Osteocyte (in vitro differentiated cells): ENCODE measurements at places on chromosomes 5 and 9. TPM values are rescaled to one million over a fixed set of nuclear protein-coding genes. Genes with fewer than 3 reads are reported as not detected.

DNA sequence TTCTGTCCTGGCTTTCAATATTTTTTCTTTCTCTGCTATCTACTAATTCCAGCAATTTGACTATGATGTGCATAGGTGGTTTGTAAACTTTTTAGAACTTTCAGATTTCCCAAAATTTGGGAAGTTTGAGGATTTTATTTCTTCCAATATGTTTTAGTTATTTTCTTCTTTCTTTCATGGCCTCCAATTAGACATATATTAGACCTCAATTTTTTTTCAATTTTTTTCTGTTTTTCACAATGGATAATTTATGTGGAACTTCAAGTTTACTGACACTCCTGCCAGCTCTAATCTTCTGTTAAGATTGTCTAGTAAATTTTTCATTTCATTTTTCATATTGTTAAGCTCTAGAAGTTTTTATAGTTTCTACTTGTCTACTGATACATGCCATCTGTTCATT is 163.3 kb downstream of the SAXO1 start:
- peaks cover 13% of the 10 kb centered on the region for H3K27me3 ChIP-seq
- no peaks in the 10 kb centered on the region for H3K4me1 ChIP-seq
- no peak for DNase-seq
- peaks cover 3% of the 10 kb centered on the region for H3K36me3 ChIP-seq
- no peak overlapping the region for H3K27ac ChIP-seq

DNA sequence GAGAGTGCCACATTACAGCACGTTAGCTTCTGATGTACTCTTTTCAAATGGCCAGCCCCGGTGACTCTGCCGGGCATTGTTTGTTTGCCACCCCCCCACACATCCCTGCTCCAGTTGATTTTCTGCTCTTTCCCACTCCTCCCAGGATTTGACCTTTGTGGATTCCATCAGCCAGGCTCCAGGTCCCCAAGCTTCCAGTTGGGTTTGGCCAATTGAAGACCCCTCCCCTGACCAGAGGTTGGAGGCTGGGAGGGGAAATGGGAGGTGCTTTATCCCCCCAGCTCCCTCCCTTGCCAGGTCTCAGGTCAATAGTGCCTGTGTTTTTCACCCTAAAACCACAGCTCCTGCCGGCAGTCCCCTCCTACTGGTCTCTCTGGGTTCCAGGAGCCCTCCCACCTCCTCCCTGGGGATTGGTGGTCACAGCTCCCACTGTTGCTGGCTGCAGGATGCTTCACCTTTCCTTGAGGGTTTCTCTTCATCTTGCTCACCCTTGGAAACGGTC is 34.9 kb downstream of the IRF1 start:
- no peak overlapping the region for H3K4me3 ChIP-seq
- peaks cover 17% of the 10 kb centered on the region for H3K36me3 ChIP-seq
- no peak for DNase-seq
- no peak overlapping the region for H3K27ac ChIP-seq
- H3K27me3 ChIP-seq = no peaks in the 10 kb centered on the region

DNA sequence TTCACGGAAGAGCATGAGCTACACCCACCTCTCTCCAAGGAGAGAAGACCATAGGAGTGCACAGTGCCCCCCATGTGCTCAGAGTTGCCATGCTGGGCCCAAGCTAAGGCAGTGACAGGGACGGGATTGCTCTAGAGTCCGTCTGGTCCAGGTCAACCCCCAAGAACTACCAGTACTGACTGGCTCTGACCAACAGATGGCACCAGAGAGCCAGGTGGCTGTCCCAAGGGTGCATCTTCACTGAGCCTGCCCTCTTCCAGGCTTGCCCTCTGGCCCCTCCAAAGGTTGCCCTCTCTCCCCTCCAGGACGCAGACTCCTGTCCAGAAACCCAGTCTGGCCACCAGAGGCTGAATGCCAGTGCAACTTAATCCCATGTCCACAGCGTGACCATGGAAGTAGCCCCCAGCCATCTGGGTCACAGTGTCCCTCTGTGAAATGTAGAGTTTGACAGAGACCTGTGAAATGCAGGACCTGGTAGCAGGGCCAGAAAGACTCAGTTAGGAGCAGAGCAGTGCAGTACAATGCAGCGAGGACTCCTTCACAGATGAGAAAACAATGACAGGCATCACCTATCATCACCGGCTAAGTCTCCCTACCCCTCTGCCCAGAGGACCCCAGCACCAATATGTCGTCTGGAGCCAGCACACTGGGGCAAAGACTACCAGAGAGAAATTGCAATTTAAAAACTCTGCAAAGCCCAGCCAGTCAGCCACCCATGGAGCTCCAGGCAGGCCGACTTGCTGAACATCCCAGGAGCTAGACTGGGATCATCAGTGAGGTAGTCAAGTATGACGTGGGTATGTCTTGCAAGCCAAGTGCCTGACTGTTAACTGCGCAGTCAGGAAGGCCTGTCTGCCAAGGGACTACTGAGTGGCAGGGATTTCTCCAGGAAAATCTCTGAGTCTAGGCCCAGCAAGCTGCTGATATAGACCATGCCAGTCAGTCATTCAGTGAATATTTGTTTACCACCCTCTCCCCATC is 7.7 kb upstream of the SKP1 start:
- H3K27ac ChIP-seq = no peak overlapping the region
- peak; percentile 89 for DNase-seq
- H3K4me1 ChIP-seq = peaks cover 1% of the 10 kb centered on the region
- no peak overlapping the region for H3K4me3 ChIP-seq
- no peaks in the 10 kb centered on the region for H3K36me3 ChIP-seq
- H3K27me3 ChIP-seq = peaks cover 5% of the 10 kb centered on the region

DNA sequence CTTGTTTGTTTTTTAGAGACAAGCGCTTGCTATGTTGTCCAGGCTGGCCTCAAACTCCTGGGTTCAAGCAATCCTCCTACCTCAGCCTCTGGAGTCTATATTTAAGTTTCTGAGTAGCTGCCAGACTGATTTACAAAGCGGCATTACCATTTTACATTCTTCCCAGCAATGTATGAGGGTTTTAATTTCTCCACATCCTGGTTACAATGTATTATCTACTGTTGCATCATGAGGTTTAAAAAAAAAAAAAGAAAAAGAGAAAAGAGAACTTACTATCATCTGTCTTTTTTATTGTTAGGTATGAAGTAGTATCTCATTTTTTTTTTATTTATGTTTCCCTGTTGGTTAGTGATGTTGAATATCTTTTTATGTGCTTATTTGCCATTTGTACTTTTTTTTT is 18.9 kb upstream of the CLINT1 start:
- H3K36me3 ChIP-seq = no peaks in the 10 kb centered on the region
- peaks cover 7% of the 10 kb centered on the region for H3K27me3 ChIP-seq
- H3K4me1 ChIP-seq = no peaks in the 10 kb centered on the region
- H3K27ac ChIP-seq = no peak overlapping the region
- H3K4me3 ChIP-seq = no peak overlapping the region

- H3K4me3 ChIP-seq = no peak overlapping the region
- H3K27me3 ChIP-seq = no peaks in the 10 kb centered on the region
- H3K27ac ChIP-seq = no peak overlapping the region
- H3K4me1 ChIP-seq = peaks cover 10% of the 10 kb centered on the region
- peaks cover 19% of the 10 kb centered on the region for H3K36me3 ChIP-seq
- no peak for DNase-seq
These were observed 3.4 kb downstream of the BRD3OS start for GRCh38 chr9:134028575-134029247.

- no peaks in the 10 kb centered on the region for H3K36me3 ChIP-seq
- no peaks in the 10 kb centered on the region for H3K4me1 ChIP-seq
- no peak overlapping the region for H3K4me3 ChIP-seq
- DNase-seq = no peak
These were observed 72.9 kb downstream of the BAAT start for GRCh38 chr9:101311758-101312420.

DNA sequence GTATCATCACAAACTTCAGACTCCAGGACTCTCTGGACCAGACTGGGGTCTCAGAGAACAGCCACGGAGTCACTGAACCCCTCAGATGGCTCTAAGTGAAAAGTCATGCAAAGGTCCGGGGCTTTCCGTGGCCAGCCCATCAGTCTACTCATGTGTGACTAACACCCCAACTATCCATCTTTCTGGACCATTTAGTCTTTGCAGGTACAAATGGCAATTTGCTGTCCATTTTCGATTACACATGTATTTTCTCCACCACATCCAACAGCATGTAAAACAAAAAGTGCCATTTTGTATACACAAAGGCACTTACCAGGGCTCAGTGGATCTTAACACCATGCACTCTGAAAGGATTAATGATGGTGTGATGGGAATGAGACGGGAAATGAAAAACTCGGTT is 387.7 kb downstream of the BNC2 start:
- H3K36me3 ChIP-seq = peaks cover 3% of the 10 kb centered on the region
- no peaks in the 10 kb centered on the region for H3K27me3 ChIP-seq
- H3K4me3 ChIP-seq = no peak overlapping the region
- H3K4me1 ChIP-seq = peaks cover 33% of the 10 kb centered on the region
- no peak for DNase-seq

- no peak overlapping the region for H3K27ac ChIP-seq
- H3K4me3 ChIP-seq = no peak overlapping the region
- peaks cover 35% of the 10 kb centered on the region for H3K27me3 ChIP-seq
- no peak for DNase-seq
These were observed 183.6 kb downstream of the GADD45G start for GRCh38 chr9:89788434-89788833.

DNA sequence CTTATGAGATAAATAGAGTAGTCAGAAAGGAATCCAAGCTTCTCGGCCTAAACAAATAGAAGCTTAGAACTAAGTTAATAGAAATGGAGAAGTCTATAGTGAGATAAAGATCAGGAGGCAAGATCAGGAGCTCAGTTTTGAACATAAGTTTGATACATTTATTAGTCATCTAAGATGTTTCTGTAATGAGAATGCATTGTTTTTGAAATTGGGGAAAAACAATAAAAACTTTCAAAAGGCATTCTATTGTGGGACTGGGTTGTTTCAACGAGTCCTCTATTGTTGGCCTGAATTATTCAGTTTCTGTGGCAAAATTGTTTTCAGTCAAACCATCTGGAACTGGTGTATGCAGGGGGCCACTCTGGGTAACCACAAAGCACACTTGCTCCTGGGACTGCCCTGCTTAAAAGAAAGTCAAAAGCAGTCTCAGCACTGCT is 181.0 kb upstream of the CLINT1 start:
- peaks cover under 1% of the 10 kb centered on the region for H3K36me3 ChIP-seq
- peaks cover 9% of the 10 kb centered on the region for H3K27me3 ChIP-seq
- DNase-seq = no peak
- H3K4me3 ChIP-seq = no peak overlapping the region
- no peaks in the 10 kb centered on the region for H3K4me1 ChIP-seq

GRCh38 chr5:40775846-40776657 is 20.3 kb upstream of the TTC33 start:
- peak overlapping the region; percentile 54 for H3K27ac ChIP-seq
- H3K4me1 ChIP-seq = peaks cover 17% of the 10 kb centered on the region
- peaks cover 24% of the 10 kb centered on the region for H3K36me3 ChIP-seq
- no peak for DNase-seq

DNA sequence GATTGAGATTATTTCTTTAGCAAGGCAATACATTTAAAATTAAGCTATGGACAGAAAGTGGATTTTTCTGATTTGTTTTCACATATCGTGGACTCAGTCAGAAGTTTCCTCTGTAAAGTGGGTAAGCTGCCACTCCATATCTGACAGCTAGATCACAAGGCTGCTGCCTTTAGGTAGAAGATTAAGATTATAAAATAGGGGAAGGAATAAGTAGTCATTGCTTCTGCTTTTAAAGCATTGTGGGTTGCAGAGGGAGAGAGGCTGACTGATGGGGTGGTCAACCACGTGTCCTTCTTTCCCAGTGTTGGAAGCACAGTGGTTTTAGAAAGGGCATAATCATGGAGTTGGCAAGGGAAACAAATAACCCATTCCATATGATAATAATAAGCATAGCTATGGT is 74.3 kb upstream of the MOCS2 start:
- H3K36me3 ChIP-seq = no peaks in the 10 kb centered on the region
- no peak for DNase-seq
- H3K4me3 ChIP-seq = no peak overlapping the region
- H3K27ac ChIP-seq = no peak overlapping the region
- no peaks in the 10 kb centered on the region for H3K27me3 ChIP-seq

GRCh38 chr9:74444369-74444768 is 52.8 kb upstream of the RORB start:
- DNase-seq = no peak
- H3K4me3 ChIP-seq = no peak overlapping the region
- no peak overlapping the region for H3K27ac ChIP-seq
- H3K36me3 ChIP-seq = no peaks in the 10 kb centered on the region
- no peaks in the 10 kb centered on the region for H3K4me1 ChIP-seq

GRCh38 chr5:57878301-57878722 is 395.7 kb upstream of the ACTBL2 start:
- no peaks in the 10 kb centered on the region for H3K36me3 ChIP-seq
- no peak overlapping the region for H3K4me3 ChIP-seq
- H3K27me3 ChIP-seq = no peaks in the 10 kb centered on the region
- H3K27ac ChIP-seq = no peak overlapping the region

- H3K4me3 ChIP-seq = no peak overlapping the region
- H3K27ac ChIP-seq = peak overlapping the region; percentile 88
- peaks cover 22% of the 10 kb centered on the region for H3K36me3 ChIP-seq
- H3K27me3 ChIP-seq = no peaks in the 10 kb centered on the region
These were observed 48.2 kb upstream of the RPL26L1 start for GRCh38 chr5:172910828-172911627.

- H3K36me3 ChIP-seq = peaks cover 3% of the 10 kb centered on the region
- H3K4me1 ChIP-seq = no peaks in the 10 kb centered on the region
- no peak for DNase-seq
These were observed 37.0 kb downstream of the TYRP1 start for GRCh38 chr9:12730198-12730597.

DNA sequence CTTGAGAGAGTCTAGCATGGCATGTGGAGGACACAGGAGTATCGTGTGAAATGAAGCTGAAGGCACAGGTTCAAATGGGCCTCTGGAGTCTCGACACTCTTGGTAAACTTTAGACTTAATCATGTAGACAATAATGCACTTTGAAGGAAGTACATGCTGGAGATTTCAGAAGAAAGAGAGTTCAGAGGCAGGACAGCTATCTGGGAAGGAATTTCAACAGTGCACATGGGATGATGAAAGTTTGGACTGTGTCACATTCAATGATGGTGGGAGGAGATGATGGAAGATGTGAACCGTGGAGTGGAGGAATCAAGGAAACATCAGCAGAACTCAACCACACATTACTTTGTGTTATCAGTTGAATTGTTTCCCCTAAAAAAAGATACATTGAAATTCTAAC is 88.6 kb upstream of the PAPPA start:
- no peak overlapping the region for H3K27ac ChIP-seq
- no peak for DNase-seq
- no peak overlapping the region for H3K4me3 ChIP-seq
- H3K4me1 ChIP-seq = peaks cover 5% of the 10 kb centered on the region

The SPATA9 gene
- total RNA-seq = 3.0 and 3.8 TPM in 2 replicates

The SLC6A7 gene
- not detected in 2 replicates for total RNA-seq

The NFX1 gene
- 36.1 and 39.9 TPM in 2 replicates for total RNA-seq

The ANKRD18A gene
- 14.2 and 14.6 TPM in 2 replicates for total RNA-seq

The RNF208 gene
- 7.2 and 8.0 TPM in 2 replicates for total RNA-seq

The TMEM174 gene
- total RNA-seq = not detected in 2 replicates

The PCDHAC1 gene
- total RNA-seq = 3.3 TPM in 2 replicates

The NUDCD2 gene
- total RNA-seq = 25.1 and 30.0 TPM in 2 replicates

The HBEGF gene
- total RNA-seq = 2.7 and 3.6 TPM in 2 replicates

The FAM221B gene
- not detected in 2 replicates for total RNA-seq

The IFNA2 gene
- total RNA-seq = not detected in 2 replicates

The SLC36A2 gene
- not detected in 2 replicates for total RNA-seq

The TRPM6 gene
- total RNA-seq = not detected in 2 replicates

The FOXI1 gene
- not detected in 2 replicates for total RNA-seq
